Bronchial smooth muscle cell (primary cell): ENCODE measurements at places on chromosomes 5 and 9. TPM values are rescaled to one million over a fixed set of nuclear protein-coding genes. Genes with fewer than 3 reads are reported as not detected.

The PCDHGB1 gene
- total RNA-seq = 1.5 and 3.8 TPM in 2 replicates

The ARL14EPL gene
- 0.69 TPM in 1 of 2 replicates, not detected in the other for total RNA-seq

The NOXA1 gene
- 0.26 and 0.95 TPM in 2 replicates for total RNA-seq

The HSPB3 gene
- total RNA-seq = not detected in 2 replicates

The TPPP gene
- under 0.01 and 0.09 TPM in 2 replicates for total RNA-seq

The MYMK gene
- not detected in 2 replicates for total RNA-seq

The PDZD2 gene
- total RNA-seq = 0.09 and 0.16 TPM in 2 replicates
